ENCODE measurements at places on chromosomes 3 and 15. TPM values are rescaled to one million over a fixed set of nuclear protein-coding genes. Genes with fewer than 3 reads are reported as not detected.
A peak's percentile ranks its signal among the peaks of the same experiment; 100 is the strongest.

DNA sequence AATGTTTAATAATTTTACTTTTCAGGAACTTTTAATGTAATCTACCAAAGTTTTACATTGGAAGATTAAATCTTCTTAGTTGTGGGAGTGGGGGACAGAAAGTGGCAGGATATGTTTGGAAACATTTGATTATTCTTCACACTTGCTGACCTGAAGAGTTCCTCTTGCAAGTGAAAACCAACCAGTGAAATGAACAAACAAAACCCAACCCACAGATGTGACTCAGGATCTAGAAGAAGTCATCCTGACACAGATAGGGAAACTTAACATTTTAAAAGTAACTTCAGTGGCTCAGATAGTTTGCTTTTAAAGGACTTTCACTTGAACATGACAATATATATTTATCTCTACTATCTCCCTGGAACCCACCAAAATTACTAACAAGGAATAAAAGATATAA is 55.4 kb downstream of the ASTE1 start:
- no peak for DNase-seq

DNA sequence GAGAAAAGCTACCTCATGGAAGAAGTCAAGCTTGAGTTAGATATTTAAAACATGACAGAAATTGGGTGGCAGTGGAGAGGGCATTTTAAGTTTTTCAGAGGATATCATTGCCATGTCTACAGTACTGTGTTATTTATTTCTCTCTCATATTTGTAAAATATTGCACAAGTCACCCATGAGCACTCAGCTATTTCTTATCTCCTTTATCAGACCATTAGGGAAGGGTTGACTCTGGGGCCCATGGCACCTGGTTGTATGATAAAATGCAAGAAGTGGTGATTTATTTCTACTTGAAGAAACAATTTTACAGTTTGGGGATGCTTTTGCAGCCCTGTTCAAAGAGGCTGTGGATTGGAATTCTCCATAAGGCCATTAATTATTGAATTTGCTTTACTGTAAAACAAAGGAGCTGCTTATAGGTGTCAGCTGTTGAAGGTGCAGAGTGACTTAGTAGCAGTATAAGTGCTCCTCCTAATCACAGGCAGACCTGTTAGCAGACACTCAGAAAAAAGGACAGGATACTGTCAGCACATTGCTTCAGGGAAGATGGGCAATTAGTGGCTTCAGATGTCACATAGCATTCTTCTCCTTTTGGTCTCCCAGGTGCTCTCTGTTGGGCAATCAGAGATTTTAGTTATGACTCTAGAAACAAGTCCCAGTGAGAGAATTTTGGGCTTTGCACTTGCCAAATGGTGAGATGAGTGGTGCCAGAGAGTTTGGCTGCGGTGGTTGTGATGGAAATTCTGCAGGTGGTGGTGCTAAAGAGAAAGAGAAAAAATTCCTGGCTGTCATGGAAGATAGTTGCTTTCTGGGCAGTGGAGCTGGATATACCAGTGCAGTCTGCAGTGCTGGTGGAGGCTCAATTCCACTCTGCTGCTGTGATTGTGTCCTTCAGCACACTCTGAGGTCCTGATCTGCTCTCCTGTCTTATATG is 129.7 kb upstream of the ROPN1 start:
- DNase-seq: no peak

GRCh38 chr3:186826976-186827857 is 15.3 kb upstream of the ADIPOQ start:
- DNase-seq: peak; percentile 95

The ZBTB38 gene
- total RNA-seq: 125 TPM

The TRIM42 gene
- total RNA-seq: not detected

DNA sequence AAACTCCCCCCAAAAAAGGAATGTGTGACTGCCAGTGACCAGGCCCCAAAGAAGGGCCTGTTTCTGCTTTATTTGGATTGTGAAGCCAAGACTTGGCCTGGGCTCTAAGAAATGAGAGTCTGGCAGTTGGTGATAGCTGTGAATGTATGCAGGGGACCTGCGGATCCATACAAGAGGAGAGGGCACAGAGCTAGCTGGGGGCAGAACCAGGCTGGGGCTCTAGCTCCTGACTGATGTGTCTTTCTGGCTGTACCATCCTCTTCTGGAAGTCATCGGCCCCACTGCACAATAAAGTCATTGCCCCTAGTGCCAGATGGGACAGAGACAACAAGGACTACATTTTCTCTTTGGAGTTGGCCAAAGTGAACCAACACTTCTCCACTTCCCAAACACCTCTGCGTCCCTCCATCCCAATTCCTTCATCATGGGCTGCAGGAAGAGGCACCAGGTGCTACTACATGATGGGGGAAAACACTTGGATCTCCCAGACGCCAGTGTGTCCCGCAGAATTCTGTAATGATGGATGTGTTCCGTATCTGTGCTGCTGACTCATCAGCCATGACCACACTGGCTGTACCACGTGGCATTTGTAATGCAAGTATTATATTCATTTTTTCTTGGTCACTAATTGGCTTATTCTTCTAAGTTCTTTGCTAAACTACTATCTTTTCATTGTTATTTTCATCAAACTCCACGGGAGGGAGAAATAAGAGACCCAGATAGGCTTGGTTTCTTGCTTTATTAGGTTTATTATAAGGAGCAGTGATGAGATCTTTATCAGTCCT is 1.7 kb upstream of the PLA2G4F start:
- DNase-seq: no peak

GRCh38 chr3:130686833-130687232 is 59.8 kb downstream of the PIK3R4 start:
- DNase-seq: no peak

DNA sequence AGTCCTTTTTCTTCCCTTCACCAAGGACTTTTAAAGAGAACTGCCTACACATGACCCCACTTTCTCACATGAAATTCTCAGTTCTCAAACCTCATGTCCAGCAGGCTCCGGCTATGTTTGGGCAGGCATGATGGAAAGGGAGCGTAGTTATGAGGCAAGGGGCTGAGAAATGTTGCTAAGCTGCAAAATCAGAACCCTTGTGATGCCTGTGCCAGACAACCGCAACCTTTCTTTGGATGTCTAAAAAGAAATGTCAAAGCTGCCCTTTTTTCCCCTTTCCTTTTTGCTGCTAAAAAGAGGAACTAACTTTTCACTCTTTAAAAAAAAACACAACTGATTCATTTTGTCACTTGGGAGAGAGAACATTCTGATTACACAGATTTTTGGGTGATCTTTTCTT is 19.2 kb downstream of the GNB4 start:
- no peak for DNase-seq

- no peak for DNase-seq
Observed at GRCh38 chr3:9986230-9986725, 363 bp downstream of the EMC3 start.

GRCh38 chr3:97674461-97674860 is 90.1 kb upstream of the ARL6 start:
- no peak for DNase-seq

- no peak for DNase-seq
Observed at GRCh38 chr3:119297169-119297568, 3.0 kb downstream of the ARHGAP31 start.

DNA sequence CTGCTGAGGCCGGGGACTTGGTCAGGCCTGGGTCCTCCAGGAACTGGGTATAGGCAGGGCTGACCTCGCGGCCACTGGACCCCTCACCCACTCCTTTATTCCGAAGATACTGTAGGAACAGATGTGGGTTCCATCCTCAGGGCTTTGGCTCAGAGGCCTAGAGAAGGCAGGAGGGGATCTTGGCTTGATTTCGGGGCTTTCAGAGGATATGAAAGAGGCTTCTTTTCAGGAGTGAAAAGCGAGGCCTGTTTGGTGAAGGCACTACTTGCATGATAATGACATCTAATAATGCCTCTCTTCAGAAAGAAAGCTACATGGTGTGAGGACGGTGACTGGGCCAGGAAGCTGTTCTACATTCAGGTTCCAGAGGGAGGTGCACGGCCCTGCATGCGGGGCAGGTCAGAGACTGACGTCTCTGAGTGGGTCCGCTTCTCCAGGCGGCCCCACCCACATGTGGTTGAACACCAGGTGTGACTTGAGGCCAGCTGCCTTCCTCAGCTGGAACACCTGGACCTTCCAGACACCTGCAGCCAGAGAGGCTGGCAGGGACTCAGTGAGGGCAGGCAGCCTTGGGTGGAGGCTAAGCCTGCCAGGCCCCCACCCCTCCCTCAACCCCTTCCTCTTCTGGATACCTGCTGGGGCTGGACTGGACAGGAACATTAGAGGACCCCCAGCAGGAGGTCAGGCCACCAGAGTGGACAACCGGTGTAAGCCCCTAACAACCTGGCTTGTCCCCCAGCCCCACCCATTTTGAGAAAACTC is 31.1 kb upstream of the HHATL start:
- no peak for DNase-seq

- DNase-seq: no peak
Observed at GRCh38 chr3:111677007-111677392, 81.9 kb upstream of the ZBED2 start.

The GOLGA6B gene
- total RNA-seq: not detected

DNA sequence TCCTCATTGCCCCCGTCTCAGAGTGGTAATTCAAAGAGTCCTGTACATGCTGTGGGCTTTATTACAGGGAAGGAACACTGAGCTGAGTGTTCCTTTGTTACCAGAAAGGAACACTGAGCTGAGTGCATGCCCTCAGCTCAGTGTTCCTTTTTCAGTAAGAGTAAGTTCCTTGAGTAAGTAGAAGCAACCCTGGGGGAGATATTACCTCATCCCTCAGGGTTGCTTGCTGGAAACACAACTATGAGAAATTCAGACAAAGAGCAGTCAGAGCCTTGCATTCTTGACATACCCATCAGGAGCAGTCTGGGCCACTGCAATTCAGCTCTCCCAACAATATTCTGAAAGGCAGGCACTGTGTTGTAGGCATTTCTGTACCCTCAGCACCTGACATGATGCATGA is 17.0 kb downstream of the CHRM5 start:
- DNase-seq: no peak

DNA sequence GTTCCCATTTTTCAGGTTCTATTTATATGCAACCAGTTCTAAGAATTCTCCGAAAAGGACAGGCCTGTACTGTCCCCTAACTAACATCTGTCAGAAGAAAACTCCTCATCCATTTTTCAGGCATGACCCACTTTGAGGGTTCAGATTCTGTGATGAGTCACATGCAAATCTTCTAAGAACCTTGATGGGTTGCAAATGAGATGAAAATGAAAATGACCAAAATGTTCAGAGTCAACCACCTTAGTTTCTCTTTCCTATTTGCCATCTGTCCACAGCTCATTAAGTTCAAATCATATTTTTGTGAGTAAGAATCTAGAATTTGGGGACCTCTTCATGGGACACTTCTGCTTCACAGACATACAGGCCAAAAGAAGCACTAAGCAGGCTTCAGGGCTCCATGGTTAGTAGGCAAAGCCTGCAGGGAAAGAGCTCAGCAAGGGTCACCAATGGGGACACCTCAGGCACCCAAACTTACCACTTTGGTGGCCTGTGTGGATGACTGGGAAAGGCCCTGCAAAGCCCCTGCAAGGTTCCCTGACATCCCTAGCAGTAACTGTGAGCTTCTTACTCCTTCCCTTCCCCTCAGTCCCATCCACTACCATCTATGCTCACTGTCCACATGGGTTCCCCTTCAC is 122.0 kb downstream of the WDR76 start:
- no peak for DNase-seq

- DNase-seq: no peak
Observed at GRCh38 chr3:150169330-150169940, 198.7 kb upstream of the PFN2 start.

DNA sequence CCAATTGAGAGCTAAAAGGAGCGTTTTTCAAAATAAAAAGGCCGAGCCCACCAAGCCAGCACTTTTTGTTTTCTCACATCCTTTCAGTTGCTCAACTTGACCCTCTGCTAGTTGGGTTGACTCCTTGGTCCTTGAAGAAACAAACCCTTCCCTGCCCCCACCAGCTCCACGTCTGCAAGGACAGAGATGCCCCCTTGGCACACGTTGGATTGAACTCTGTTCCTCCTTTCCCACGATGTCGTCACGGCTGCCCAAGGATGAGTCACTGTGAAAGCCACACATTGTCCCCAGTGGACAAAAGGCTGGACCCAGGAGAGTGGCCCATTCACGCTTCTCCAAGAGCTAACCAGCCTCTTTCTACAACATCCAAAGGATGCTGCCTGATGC is 43.0 kb upstream of the SPATA12 start:
- peak; percentile 75 for DNase-seq

The ITGA11 gene
- total RNA-seq: 23.1 TPM

DNA sequence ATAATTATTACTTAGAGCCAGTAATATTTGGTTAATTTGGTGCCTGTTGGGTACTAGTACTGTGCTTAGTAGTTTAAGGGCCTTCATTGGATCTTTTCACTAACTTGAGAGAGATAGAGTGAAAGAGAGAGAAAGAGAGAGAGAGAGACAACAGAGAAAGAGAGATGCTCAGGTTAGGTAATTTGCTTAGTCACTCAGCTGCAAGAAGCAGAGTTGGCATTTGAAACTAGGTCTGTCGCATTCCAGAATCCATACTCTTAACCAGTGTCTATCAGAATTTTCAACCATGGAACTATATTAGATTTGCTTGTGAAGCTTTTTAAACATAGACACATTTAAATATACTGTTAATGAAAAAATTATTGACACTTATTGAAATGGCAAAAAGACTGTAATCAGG is 31.1 kb upstream of the NUDT16 start:
- no peak for DNase-seq

The ERC2 gene
- 0.14 TPM for total RNA-seq

GRCh38 chr3:33791477-33792166 is 6.8 kb upstream of the PDCD6IP start:
- DNase-seq: peak; percentile 59

The FOXL2NB gene
- not detected for total RNA-seq

- DNase-seq: no peak
Observed at GRCh38 chr3:95775486-95776094, 1038.8 kb upstream of the EPHA6 start.

GRCh38 chr15:63626955-63627354 is 29.8 kb downstream of the FBXL22 start:
- no peak for DNase-seq

DNA sequence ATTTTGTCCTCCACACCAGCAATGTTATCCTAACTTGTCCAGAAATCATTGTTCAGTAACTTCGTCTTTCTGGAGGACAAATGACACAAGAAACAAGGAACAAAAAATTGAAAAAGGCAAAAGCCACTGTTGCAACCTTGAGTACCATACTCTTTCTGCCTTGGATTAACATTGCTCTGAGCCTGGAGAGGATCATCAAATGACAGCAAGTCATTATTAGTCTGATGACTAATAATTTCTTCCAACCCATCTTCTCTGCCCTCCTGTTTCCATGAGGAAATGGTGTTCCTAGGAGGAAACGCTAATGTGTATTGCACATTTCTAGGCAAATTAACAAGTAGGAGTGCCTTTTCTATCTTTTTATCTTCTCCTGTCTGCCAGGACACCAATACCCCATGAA is 153.9 kb downstream of the PCCB start:
- no peak for DNase-seq

- no peak for DNase-seq
Observed at GRCh38 chr15:30072630-30073029, 10.1 kb upstream of the GOLGA8J start.

DNA sequence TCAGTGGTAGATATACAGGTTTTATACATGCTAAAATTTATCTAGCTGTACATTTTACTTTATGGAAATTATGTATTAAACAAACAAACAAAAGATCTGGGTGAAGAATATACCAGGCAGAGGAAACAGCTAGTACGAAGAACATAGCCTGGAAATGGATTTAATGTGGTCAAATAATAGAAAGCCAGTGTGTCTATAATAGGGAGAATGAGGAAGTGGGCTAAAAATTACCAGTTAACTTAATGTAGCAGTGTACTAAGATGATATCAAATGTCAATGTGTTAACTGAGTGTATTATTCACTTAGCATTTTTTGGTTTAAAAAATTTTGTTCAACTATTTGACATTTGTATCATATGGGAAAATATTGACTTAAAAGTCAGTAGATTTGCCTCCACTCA is 22.8 kb upstream of the SLC15A2 start:
- DNase-seq: no peak

The IFT122 gene
- total RNA-seq: 22.0 TPM
